ENCODE measurements at places on chromosomes 7 and 10. TPM values are rescaled to one million over a fixed set of nuclear protein-coding genes. Genes with fewer than 3 reads are reported as not detected.

The RET gene
- not detected for total RNA-seq

DNA sequence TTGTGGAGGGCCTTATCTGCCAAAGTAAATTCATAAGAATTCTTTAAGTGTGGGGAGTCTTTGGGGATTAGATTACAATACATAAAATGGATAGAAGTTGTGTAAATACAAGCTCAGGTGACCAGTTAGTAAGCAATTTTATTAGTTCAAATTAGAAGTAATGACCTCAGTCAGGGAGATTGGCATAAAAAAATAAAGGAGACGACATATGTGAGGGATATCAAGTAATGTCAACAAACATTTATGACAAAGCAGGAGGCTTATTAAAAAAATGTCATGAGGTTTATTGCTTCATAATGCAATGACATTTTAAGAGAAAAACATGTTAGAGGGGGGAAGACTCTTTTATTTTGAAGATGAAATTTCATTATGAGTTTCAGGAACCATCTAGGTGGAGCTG is 1137.0 kb upstream of the PHF14 start:
- DNase-seq: no peak

DNA sequence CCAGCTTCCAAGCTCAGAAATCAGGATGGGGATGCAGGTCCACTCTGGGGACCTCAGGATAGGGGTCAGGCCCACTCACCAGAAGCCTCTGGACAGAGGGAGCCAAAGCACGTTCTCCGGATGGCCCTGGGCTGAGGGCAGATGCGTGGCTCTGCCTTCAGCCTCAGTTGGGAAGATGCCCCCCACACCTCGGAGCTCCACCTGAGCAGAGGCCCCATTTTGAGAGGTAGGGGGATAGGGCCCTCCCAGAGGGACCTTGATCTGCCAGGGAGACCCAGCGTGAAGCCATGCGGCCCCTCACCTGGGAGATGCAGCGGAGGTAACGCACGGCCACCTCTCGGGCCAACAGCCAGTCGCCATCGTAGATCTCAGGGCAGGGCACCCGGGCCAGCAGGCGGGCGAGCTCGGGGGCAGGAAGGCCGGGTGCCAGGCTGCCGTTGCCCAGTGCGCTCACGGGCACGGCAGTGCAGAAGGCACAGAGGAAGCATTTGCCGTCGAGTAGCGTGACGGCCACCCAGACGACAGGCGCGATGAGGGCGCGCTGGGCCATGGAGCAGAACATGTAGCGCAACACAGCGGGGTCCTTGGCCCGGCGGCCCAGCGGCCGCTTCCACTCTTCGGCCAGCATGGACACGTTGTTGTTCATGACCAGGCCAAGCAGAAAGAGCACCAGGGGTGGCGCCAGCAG is 660 bp downstream of the CALHM1 start:
- DNase-seq: no peak

The UTF1 gene
- total RNA-seq: not detected

DNA sequence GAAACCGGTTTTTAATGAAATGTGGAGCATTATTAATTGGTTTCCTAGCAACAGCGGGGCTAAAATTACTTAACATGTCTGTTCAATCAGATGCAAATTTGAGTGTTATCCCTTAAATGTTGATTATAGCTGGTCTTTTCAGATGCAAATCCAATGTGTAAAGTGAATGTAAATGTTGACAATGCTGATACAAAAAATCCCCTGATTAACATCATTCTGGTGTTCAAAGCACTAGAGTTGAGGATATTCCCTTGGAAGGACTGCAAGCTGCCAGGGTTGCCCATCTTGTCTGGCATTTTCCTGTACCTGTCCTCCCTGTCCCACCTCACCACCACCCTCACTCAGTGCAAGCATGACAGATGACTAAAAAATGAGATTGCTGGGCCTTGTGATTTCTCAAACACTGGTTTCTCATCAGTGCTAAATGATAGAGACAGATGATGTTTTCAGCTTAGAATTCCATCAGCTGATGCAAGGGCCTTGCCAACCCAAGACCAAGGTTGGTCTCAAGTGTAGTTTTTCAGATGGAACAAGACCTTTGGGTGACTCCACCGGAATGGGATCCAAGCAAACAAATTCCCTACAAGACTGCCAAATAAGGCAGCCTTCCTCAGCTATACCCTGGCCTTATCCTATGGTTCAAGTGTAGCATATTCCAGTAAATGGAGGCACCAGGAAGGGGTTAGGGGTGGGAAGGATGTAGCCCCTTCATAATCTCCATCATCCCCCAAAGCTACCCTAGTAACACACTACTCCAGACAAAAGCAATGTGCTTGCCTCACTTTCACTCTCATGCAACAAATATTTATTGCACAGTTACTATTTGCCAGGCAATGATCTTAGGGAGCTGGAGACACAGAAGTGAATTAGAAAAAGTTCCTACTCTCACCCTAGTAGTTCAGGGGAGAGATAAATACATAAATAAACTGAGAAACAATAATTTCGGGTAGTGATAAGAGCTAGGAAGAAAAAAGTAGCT is 54.9 kb downstream of the JAZF1 start:
- DNase-seq: no peak

DNA sequence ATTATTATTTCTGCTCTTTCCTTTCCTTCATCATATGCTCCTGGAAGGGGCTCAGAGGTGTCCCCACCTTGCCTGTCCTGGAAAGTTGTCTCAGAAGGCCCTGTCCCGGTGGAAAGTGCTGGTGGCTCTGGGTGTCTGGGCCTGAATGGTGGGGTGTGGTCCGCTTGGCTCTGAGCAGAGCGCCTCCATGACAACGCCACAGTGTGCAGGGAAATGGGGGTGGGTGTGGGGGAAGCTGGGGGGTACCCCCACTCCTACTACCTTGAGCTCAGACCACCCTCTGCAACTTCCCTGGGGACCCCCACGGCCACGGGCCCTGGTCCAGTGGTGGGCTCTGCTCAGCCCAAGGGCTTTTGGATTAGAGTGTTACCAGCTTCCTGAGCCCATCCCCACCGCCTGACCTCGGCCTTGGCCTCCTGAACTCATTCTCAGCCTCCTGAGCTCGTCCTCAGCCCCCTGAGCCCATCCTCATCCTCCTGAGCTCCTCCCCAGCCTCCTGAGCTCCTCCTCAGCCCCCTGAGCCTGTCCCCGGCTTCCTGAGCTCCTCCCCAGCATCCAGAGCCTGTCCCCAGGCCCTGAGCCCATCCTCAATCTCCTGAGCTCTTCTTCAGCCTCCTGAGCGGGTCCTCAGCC is 106.4 kb upstream of the FAM20C start:
- DNase-seq: no peak

The TFR2 gene
- 0.35 TPM for total RNA-seq

DNA sequence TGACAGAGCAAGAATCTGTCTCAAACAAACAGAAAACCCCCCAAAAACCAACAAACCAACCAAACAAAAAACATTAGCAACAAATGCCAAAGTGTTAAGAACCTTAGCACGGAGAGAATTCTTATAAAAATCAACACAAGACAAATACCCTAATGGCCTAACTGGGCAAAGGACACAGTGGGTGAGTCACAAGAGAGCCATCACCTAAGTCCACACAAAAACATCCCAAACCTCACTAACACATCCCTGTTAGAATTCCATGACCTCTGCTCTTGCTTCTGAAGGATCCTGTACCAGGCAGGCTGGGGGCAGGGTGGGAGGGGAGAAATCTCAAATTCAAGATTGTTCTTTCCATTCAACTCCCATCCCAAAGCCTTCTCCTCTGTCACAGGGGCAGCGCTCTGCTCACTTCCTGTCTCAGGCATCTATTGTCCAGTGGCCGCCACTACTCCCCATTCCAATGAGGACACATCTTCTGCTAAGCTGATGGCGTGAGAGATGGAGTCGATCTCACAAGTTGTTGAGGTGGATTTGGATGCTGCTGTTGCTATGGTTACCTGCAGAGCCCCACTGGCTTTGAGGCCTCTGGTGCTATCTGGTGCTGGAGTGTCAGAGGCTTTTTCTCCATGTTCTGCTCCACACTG is 9.2 kb downstream of the IL15RA start:
- no peak for DNase-seq

DNA sequence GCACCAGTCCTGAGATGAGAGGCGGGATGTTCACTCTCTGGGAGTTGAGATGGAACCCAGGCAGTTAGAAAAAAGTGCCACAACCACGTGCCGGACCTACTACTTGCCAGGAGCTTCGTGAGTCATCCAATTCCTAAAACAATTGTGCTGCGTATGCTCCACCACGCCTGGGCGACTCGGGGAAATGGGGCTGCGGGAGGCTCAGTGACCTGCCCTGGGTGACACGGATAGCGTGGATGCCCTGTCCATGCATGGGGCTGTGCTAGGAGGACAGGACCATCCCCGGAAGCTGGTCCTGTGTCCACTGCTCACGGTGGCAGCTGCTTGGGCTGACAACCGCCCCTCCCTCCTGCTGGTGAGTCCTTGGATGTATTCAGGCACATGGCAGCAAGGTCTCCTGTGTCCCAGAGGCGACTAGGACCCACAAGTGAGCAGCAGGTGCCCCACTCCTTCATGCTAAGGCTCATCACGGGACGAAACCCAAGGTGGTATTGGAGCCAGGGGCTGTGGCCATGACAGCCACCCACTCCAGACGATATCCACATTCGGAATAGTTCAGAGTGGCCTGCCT is 90.4 kb downstream of the BMS1 start:
- no peak for DNase-seq

- DNase-seq: no peak
Measured at GRCh38 chr7:18590744-18591340, 95.3 kb downstream of the HDAC9 start.

DNA sequence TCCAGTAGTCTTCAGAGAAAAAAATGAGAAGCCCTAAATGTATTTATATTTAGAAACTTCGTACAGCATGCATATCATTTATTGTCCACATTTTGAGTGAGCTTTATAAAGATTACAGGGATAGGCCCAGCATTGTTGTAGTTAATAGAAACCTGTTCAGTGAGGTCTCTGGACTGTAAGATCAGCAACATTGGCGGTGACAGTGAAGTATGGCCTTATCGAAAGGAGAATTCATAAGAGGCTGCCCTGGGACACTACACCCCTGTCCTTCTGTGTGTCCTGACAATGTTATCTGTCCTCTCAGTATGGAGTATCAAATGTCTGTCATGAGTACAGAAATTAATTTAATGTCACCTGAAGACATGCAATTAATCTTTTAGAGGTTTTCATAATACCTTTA is 57.2 kb downstream of the SHH start:
- no peak for DNase-seq

DNA sequence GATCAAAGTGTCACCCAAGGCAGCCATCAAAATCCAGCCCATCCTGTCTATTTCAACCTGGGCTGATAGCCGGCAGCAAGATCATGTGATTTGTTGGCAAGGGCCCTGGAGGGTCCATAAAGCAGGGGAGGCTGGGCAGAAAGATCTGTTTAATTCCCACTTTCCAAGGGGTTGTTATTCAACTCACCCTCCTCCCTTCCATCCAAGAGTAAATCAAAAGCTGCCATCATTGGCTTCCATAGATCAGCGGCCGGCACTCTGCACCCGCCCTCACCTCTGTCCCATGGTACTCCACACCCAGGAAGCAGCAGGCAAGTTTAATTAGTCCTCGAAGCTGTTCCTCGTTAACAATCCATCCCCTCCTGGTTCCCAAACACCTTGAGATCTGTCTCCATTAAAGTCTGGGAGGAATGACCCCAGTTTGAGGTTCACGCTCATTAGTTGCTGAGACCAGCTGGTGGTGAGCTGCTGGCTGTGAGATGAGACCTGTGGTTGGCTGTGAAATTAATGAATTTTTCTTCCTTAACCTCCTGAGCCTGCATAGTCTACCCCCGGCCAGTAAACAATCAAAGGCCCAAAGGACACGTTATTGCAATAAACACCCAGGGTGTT is 120.6 kb upstream of the CHST15 start:
- DNase-seq: no peak

The FAM171A1 gene
- 14.8 TPM for total RNA-seq

The ITPRID1 gene
- total RNA-seq: not detected

The H2BK1 gene
- not detected for total RNA-seq

The OR2A5 gene
- not detected for total RNA-seq

DNA sequence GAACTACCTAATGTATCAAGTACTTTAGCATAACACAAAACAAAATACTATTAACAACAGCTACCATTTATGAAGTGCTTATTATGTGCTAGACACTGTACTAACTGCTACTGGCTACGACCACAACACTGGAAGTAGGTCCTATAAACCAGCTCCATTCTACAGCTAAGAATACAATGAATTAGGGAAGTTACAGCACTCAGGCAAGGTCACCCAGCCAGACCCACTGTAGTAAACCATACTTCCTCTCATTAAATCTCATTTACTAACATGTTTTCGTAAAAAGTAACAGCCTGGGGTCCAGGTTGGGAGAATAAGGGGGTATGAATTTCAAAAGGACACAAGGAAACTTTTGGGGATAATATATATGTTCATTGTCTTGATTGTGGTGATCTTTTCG is 25.4 kb downstream of the NAPEPLD start:
- no peak for DNase-seq

DNA sequence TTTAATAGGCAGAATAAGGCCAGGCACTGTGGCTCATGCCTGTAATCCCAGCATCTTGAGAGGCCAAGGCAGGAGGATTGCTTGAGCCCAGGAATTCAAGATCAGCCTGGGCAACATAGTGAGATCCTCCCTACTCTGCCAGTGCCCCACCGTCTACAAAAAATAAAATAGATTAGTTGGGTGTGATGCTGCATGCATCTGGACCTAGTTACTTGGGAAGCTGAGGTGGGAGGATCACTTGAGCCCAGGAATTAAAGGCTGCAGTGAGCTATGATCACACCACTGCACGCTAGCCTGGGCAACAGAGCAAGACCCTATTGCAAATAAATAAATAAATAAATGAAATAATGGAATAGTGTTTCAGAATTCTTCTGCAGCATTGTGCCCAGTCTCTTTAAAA is 16.2 kb downstream of the FAM200A start:
- DNase-seq: no peak

The PPP1R17 gene
- not detected for total RNA-seq

DNA sequence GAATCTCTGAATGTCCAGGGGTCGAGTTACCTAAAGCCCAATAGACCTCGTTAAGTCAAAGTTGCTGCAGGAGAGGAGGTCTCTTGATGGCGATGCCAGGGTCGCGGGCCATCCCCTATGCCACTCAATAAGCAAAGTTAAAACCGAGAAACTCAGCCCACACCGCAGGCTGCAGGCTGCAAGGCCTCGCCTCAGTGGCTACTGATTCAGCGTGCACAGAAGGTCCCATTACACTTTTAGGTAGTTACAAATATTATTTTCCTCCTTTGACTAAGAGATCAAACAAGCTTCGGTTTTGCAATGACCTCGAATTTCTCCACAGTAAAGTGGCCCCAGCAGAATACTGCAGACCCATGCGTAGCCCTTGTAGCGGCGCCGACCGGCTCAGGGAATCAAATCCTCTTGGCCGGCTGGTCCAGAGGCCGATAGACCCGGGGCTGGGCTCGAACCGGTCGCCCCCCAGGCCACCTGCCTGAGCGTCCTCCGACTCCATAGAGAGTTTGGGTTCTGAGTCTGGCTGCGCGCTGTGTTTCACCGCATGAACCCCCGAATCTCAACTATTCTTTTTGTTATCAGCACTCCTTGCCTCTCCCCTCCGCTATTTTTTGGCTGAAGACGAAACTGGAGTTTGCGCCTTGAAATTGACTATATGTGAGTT is 2.3 kb downstream of the C1QL3 start:
- no peak for DNase-seq
